SW 1271 (cell line): ENCODE measurements at places on chromosomes 6 and 20.

- DNase-seq: no peak
These were observed 254.9 kb downstream of the PLCB1 start for GRCh38 chr20:8386991-8387390.

DNA sequence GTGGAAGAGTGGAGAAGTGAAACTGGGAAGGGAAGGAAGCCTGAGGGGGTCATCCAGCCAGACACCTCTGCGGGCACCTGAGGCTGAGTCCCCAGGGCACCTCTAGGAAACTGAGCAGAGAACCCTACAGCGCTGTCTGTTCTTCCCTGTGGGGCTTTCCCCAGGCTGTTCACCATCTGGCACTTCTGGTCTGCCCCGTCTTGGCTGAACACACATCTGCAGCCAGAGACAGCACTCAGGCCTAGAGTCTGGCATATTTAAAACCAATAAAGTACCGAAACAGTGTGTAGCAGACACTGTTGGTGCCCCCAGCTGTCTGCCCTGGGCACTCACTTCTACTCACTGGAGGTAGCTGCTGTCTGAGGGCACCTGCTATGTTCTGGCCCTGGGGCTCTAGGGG lies 9.4 kb upstream of the ARFGEF2 start:
- DNase-seq: no peak

DNA sequence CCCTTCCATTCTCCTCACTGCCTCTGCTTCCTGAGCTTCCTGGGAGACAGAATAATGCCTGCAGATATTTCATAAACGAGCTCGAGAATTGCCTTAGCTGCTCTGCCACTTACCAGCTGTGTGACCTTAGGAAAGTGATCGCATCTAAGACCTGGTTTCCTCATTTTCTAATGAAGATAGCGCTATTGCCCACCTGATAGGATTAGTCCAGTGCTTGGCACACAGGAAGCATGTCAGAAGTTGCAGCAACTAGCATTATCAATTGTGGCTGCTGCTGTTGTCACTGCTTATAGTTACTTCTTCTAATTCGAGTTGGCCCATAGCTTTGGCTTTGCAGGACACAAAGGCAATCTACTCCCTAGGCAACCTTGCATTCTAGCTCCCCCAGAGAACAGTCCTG lies 305.5 kb upstream of the SGK1 start:
- no peak for DNase-seq

GRCh38 chr6:102732898-102733297 lies 1339.4 kb downstream of the GRIK2 start:
- no peak for DNase-seq

GRCh38 chr20:16712511-16712947 lies 17.3 kb upstream of the SNRPB2 start:
- no peak for DNase-seq

DNA sequence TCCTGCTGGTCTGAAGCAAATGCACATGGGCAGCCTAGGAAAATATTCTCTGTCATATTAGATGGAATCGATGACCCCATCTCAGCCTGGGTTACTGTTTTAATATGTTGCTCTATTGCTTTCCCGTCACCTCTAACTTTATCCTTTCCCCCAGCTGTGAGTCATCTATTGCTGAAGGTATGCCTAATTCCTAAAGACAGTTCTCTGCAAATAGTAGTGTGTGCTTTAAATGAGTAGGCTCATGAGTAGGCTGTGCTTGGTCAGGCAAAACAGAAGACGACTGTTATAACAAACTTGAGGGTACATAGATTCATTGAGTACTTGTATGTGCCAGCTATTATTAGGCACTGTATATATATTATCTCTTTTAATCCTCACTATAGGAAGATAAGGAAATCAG lies 47.2 kb downstream of the CTNNBL1 start:
- no peak for DNase-seq

GRCh38 chr6:148166339-148166968 lies 176.2 kb upstream of the SASH1 start:
- peak; percentile 5 for DNase-seq

GRCh38 chr6:147029923-147030322 lies 174.3 kb upstream of the STXBP5 start:
- DNase-seq: no peak

GRCh38 chr6:87333591-87334181 lies 4.6 kb upstream of the GJB7 start:
- DNase-seq: no peak

DNA sequence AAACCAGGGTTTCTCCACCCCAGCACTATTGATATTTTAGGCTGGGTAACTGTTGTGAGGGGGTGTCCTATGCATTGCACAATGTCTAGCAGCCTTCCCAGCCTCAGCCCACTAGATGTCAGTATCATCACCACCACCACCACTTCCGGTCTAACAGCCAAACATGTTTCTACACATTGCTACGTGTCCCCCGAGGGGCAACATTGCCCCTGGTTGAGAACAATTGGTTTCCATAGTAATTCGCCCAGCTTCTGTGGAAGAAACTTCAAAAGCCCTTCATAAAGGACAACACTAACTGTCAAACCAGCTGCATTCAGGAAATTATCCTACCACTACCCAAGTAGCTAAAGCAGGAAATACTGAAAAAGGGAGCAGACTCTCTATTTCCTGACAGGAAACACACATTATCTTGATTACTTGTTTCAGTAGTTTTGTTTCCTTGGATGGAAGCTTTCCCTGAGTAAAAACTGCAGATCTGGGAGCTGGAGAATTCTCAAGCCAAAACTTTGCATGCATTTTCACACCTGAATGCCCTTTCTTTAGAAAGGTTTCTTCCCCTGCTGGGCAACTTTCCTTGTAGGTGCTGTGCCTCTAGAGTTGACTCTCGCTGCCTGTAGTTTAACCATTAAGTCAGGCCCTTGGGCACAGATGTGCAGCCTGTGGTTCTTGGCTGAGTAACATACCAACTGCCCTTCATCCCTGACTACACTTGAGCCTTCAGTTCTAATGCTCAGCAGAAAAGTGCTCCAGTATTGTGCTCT lies 23.6 kb downstream of the PKHD1 start:
- no peak for DNase-seq

DNA sequence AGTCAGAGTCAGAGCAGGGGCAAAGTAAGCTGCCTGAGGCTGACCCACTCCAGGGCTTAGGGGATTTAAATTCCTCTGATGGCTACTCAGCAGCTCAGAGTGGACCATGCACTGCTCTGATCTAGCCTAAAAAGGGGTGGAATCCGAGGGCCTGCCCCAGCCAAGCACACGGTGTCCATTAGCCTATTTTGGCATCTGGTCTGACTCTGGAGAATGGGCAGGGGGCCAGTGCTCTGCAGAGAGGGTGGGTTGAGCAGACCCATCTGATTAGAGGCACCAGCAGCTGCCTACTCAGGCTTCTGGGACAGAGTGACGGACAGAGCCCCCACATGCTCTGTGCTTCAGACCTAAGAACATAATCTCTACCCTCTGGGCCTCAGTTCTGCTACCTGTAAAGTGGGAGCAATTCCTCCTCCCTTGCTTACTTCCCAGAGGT lies 25.9 kb upstream of the TGM2 start:
- DNase-seq: no peak
